ENCODE measurements at places on chromosomes 7 and 10.

DNA sequence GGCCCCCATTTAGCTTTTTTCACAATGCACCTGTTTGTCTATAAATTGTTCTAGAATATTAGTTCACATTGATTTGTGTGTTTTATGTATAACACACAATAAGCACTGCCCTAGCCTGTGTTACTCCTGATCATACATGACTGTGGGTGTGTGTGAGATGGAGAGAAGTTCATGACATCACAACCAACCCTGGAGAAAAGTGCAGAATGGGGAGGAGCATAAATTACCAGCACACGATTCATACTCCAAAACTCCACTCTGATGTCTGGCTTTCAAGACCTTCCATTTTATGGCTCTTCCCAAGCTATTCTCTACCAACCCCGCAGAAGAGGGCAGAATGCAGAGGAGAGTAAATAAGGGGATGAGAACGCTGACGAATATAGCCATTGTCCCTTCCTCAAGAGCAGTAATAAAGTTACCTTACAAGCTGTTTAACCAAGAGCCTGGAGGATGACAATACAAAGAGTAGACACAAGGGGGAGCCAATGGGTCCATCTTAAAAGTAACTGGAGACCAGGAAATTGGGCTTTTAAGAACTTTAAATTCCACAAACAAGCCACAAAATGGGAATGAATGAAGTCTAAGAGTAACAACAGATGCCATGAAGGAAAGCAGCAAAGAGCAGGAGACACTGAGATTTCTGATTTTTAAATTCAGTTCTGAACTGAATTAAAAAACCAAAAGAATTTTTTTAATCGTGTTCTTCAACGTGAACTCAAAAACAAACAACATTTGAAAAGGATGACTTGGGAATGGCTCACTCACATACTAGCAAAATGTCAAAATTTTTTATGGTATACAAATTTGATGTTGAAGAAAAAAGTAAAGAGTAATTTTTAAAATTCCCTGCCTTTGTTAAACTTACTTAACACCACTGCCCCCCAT lies 159.6 kb downstream of the PARD3 start:
- DNase-seq, result no peak

DNA sequence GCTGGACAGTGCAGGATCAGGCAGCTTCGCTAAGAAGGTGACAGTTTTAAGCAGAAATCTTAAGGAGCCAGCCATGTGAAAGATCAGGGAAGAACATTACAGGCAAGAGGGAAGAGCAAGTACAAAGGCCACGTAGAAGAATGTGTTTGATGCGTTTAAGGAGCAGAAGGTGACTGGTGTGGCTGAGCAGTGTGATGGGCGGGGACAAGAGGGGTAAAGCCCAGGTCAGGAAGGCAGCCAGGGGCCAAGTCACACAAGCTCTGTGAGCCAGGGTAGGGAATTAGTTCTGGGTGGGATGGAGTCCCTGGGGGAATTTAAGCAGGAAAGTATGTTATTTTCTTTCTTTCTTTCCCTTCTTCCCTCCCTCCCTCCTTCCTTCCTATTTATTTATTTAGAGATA lies 166.9 kb downstream of the SH3PXD2A start:
- no peak for DNase-seq

- no peak for DNase-seq
Observed at GRCh38 chr7:77993838-77994237, 195.3 kb downstream of the PHTF2 start.

DNA sequence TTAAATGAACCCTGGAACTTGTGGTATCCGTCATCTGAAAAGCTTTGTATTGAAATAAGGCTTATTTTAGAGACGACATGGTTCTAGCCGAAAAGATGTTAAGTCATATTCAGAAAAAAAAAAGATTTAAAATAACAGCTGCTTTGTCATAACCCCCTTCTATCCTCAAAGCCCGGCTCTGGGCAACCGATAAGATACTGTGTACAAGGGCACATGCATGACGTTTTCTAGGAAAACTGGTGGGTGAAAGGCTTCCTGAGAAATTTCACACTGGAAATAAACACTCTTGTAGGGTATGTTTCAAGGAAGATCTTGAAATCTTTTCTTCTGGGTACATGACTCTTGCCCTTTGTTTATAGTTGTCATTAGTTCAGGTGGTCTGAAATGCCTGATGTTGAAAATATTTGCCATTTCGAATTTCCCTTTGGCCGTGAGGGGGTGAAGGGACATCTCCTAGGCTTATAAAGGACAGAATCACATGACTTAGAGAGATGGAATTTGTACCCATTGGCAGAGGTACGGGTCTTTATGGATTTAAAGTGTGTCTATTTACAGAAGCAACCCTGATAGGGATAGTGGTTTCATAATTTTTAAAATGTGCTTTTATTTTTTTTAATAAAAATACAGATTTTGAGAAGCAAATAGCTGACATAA lies 232.5 kb downstream of the PTEN start:
- DNase-seq, result no peak

GRCh38 chr7:68678196-68678595 lies 920.1 kb upstream of the AUTS2 start:
- no peak for DNase-seq

- no peak for DNase-seq
Observed at GRCh38 chr7:20932785-20933527, 146.3 kb upstream of the SP8 start.

DNA sequence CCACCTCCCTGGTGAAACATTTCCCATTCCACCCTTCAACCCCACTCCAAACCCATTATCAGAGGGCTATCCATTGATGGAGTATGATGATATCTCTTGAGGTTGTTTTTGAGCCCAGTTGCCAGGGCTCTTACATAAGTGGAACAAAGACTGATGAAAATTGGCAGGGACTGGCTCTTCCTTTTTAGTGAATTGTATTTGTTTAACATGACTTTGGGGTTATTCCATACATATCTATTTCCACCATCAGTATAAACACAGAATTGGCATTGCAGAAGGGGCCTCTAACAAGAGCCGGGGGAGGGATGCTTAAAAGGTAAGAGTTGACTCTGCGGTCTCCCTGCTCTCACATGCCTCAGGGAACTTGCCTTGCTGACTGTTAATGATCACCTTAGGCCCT lies 28.9 kb downstream of the FZD1 start:
- DNase-seq, result no peak

GRCh38 chr10:31939797-31940708 lies 11.4 kb upstream of the ARHGAP12 start:
- no peak for DNase-seq

DNA sequence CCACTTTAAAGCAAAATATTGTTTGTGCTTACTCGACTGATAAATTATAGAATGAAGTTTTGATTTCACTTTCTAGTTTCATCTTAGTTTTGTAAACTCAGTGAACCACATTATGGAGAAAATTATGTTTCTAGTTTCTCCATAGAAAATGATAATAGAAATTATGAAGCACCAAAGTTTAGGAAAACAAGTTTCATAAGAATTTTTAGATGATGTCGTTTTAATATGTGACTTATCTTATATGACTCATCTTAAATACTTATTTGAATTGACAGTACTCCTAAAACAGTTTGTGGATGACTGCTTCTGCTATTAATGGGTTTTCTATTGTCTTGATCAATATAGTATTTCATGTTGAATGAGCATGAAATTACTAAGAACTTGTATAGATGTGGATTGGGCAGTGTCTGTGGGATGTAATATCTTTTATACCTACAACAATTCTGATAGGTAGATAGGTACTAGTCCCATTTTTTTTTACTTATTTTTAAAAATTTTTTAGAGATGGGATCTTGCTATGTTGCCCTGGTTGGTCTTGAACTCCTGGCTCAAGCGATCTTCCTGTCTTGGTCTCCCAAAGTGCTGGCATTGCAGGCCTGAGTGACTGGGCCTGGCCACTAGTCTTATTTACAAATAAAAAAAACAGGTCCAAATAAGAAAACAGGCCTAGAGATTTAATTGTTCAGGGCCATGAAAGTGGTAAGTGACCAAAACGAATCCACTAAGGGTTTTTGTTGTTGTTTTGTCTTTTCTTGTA lies 3.7 kb downstream of the HBP1 start:
- no peak for DNase-seq

- DNase-seq, result no peak
Observed at GRCh38 chr7:75985518-75986146, 8.8 kb downstream of the TMEM120A start.

DNA sequence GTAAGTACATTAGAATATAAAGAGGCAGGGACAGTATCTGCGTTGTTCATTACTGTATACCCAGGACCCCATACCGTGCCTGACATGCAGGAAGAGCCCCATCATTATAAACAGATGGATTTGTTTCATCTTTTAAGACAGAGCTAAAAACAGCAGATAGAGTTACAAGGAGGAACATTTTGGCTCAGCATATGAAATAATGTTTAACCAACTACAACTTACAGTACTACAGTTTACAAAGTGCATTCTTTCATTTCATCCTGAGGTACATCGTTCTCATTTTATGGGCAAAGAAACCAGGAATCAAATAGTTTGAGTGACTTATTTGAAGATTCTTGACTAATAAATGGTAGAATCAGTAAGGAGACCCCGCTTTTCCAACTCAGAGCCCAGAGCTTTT lies 38.1 kb upstream of the AGBL3 start:
- DNase-seq, result no peak

Data from stimulated activated CD4-positive, alpha-beta T cell treated with anti-CD3 and anti-CD28 coated beads, Interleukin-12 subunit alpha, Interleukin-12 subunit beta, amount 100 ng/mL, for 48 hours (primary cell).